ENCODE measurements at places on chromosomes 5 and 9.

DNA sequence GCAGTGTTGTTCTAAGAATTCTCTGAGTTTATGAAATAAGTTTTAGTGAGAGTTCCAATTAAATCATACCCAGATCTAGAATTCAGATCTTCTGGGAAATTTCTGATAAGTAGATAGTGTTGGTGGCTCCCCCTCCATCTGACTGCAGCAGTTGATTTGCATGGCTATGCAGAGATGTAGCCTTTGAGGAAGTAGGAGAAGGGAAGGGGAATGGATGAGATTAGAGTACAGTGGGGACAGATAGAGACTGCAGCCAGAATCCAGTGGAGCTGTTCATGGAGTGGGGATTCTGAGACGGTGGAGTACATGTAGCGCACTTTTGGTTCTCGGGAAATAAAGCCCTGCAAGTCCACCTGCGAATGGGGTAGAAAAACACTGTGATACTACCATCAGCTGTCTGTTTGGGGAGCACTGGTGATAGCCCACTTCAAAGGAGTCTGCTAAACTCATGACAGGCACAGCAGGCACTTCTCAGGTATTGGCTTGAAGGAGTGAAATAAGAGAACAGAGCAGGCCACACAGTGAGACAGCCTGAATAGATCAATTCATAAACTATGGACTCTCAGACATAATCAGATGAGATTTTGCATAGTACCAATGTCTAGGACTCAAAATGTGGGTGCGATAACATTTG is 96.8 kb downstream of the ALDH1A1 start:
- no peak for DNase-seq

- no peak for DNase-seq
Measured at GRCh38 chr9:97292200-97292599, 15.3 kb upstream of the CCDC180 start.

DNA sequence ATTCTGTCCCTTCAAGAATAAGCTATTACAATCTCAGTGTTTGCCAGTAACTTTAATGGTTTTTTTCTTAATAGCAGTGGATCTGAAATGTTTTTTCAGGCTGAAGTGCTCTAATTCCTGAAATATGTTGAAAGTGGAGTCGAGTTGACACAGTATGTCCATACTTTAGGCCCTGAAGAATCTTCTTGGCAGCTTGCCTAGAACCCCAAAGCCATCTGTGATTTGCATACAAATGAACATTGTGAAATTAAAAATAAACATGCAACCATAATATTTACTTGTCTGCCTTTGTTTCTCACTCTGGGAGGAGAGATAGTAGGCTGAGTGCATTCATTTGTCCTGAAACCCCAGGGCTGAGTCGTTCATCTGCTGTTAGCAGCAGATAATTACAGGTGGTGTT is 152.7 kb downstream of the ADCY2 start:
- DNase-seq, result peak; percentile 33

DNA sequence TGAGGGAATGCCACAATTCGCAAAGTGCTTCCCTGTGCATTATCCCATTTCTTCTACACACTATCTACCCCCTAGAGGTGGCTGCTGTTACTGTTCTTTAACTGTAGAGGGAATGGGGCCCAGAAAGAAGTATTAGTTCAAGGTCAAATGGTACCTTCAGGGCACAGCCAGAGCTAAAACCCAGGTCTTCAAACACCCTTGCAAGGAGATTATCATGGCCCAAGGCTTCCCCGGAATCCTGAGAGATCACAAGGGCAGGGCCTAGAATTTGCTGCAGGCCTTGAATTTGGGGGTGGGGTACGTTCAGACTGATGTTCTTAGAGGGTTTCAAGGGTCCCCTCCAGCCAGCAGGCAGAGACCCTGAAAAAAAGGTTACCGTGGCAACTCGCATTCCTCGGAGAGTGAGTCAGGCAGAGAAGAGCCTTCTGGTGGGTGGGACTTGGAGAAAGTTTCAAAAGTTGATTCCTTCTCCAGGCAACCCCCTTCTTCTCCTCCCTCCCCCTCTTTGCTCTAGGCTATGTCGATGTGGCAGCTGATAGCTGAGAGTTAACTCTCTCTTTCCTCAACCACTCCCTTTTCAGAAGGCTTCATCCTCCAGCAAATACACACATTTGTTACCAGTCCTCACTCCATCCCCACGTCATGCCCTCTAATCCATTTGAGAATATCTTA is 1.9 kb downstream of the SPARC start:
- DNase-seq, result no peak

DNA sequence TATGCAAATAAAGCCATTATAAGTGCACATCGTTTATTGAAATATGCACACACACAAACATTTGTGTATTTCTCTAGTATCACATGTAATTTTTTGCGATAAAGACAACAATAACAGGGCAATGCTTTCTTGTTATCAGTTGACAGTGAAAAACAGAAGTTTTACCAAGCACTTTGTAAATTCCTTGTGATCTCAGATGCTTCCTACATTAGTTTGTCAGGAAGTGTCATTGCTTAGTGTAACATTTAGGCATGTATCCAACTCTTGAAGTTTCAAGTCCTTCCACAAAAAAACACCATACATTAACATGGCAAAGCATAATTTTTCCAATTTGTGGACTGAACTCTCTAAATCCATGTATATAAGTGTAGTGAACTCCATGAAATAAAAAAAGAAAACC is 46.4 kb downstream of the MOCS2 start:
- DNase-seq, result no peak

GRCh38 chr5:127820910-127821553 is 117.8 kb downstream of the CCDC192 start:
- DNase-seq, result no peak

- peak; percentile 92 for DNase-seq
Measured at GRCh38 chr9:99116003-99116411, 11.1 kb downstream of the TGFBR1 start.

- DNase-seq, result no peak
Measured at GRCh38 chr5:83925321-83925954, 204.8 kb upstream of the HAPLN1 start.

DNA sequence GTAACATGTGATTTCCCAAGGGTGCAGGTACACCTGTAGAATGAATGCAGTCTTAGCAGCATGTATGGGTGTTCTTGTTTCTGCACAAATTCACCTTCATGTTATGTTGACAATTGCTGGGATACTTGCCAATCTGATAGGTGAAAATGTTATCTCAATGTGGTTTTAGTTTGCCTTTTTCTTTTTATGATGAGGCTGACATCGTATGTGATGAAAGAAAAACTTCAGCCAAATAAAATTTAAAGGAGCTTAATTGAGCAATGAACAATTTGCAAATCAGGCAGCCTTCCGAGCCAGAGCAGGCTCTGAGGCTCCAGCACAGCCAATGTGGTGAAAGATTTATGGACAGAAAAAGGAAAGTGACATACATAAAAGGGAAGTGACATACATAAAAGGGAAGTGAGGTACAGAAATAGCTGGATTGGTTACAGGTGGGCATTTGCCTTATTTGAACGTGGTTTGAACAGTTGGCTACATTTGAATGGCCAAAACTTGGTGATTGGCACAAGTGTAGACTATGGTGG is 10.5 kb downstream of the TAL2 start:
- no peak for DNase-seq

GRCh38 chr9:9556865-9557803 is 1055.7 kb downstream of the PTPRD start:
- no peak for DNase-seq

- no peak for DNase-seq
Measured at GRCh38 chr9:129988607-129989361, 54.2 kb downstream of the FNBP1 start.

DNA sequence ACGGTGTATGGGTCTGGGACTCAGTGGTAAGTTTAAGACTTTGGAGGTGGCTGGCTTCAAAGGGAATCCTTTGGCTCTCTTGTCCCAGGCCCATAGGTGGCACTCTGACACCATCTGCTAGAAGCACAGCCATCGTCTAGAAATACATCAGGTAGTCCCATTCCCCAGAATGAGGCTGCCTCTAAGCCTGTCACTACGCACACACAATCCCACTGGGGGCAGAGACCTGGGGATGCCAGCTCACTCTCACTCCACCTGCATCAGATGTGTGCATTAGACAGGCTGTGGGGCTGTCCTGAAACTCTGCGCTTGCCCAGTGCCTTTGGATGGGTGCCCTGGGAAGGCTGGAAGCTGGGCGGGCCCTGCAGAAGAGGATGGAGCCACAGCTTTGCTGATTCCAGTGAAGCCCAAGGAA is 127.5 kb upstream of the PANK3 start:
- DNase-seq, result no peak

GRCh38 chr5:171586436-171586835 is 167.0 kb downstream of the FGF18 start:
- DNase-seq, result no peak

DNA sequence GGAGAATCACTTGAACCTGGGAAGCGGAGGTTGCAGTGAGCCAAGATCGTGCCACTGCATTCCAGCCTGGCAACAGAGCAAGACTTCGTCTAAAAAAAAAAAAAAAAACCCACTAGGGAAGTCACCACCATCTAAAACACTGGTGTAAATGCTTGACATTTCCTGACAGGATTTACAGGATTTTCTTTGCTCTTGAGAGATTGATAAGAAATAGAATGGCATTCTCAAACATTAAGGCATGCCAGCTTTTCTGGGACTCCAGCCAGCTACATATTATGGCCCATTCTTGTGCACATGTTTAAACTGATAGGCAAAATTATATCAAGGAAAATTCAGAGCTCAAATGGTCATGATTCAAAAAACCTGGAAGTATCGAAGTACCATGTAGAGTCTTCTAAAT is 28.7 kb downstream of the GTF3C4 start:
- no peak for DNase-seq

GRCh38 chr9:89360465-89360864 is 42.2 kb downstream of the SECISBP2 start:
- no peak for DNase-seq

DNA sequence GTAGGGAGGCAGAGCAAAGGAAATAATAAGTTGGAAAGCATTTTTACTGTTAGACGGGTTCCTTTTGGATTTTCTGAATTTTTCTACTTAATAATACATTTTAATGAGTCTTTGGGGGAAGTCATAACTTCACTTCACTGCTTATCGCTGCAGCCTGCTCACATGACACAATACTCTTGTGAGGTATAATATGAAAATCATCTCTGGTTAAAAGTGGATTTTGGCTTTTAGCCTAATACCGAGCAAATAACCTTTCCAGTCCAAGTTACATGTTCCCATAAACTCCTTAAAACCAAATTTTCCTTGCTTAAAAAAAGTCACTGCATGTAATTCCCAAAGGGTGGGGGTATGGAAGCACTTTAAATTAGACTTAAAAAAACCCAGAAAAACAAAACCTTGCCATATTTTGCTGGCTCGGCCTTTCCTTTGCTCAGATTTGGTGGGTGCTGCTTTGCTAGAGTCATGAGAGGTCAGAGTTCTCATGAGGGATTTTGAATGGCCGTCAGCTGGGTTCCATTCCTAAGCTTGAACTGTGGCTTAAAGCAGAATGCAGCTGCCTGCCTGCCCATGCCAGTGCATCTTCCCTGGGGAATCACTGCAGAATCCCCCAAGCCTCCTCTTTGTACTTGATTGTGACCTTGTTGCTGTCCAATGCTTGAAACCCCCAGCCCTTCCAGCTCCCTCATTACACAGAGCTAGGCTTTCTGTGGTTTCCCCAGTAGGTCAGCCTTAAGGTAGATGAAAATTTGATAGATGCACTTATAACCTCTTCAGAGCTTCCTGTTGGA is 331.8 kb downstream of the KDM4C start:
- no peak for DNase-seq

GRCh38 chr5:31530541-31531265 is 1.2 kb downstream of the DROSHA start:
- no peak for DNase-seq

DNA sequence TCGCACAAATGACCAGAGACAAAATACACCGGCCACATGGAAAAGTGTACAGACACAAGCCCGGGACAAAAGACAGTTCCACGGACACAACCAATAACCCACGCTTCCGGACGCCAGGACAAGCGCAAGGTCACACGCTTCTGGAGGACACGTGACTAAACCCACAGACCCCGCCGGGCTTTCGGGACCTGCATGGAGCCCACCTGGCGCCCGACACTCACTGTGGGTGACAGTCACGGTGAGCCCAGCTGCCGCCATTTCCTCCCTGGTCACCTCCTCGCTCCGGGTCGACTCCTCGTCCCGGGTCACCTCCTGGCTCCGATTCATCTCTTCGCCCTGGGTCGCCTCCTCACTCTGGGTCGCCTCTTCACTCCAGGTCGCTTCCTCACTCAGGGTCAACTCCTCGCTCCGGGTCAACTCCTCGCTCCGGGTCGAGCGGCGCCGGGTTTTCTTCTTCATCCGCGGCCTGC is 470 bp downstream of the BAG1 start:
- DNase-seq, result no peak

GRCh38 chr9:69476016-69476415 is 151.0 kb downstream of the ENTREP1 start:
- no peak for DNase-seq

- no peak for DNase-seq
Measured at GRCh38 chr9:7456377-7456776, 343.2 kb downstream of the DMAC1 start.

DNA sequence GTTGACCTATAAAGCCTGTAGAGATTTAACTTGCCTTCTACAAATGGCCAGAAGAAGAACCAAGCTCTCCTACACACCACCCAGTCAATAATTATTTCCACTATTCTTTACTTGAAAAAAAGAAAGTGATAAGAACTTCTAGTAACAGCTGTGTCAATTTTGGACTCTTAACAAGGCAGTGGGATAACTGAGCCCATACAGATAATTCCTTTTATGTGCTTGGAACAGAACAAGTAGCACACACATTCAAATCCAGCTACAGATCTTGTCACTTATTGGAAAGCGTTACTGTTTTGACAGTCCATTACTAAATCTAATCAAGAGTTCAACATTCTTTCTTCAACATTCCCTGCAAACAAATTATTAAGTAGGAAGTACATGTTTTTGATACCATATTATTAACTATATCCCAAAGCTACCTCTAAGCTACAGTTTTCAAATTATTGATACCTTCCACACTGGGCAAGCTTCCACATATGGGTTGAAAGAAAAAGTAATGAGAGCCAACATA is 6.3 kb downstream of the PTGER4 start:
- no peak for DNase-seq

DNA sequence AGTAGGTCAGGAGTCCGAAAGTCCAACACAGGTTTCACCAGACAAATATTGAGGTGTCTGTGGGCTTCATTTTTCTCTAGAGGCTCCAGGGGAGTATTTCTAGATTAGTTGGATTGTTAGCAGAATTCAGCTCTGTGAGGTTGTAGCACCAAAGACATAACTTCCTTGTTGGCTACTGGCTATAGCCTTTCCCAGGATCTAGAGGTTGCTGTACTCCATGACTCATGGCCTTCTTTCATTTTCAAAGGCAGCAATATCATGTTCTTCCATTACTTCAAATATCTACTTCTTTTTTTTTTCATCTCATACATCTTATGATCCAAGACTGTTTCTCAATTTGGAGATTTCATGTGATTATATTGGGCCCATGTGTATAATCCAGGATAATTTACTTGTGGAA is 404.0 kb upstream of the FAM174A start:
- no peak for DNase-seq

DNA sequence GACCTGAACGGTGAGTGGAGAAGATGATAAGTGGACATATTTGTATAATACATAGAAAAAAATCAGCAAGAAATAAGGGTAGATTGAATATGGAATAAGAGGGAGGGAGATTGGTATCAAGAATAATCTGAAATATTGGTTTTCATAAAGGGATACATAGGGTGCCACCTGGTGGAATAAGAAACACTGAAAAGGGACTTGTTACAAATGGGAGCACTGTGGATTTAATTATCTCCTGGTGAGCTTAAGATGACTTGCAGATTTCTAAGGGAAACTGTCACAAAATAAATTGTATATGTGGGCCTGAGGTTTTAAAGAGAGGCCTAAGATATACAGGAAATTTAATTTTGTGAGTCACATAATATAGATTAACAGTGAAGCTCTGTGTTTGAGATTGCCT is 1403.5 kb upstream of the CDH18 start:
- DNase-seq, result no peak

- DNase-seq, result no peak
Measured at GRCh38 chr5:36659411-36659810, 53.0 kb downstream of the SLC1A3 start.
